ENCODE measurements at places on chromosomes 1 and 21. TPM values are rescaled to one million over a fixed set of nuclear protein-coding genes. Genes with fewer than 3 reads are reported as not detected.

Gene C1orf185
- total RNA-seq = not detected

Gene KRTAP6-3
- not detected for total RNA-seq

Gene MARK1
- not detected for total RNA-seq

Gene BCAR3
- 1.0 TPM for total RNA-seq

Gene ABCA4
- total RNA-seq = not detected

Gene LACTBL1
- not detected for total RNA-seq

Gene DNAJC28
- total RNA-seq = not detected

Gene BSND
- total RNA-seq = 0.07 TPM

Gene ZNF678
- 7.3 TPM for total RNA-seq

Gene PCAT6
- total RNA-seq = 0.97 TPM

Gene FLG2
- total RNA-seq = not detected

Gene IKBKE
- 48.5 TPM for total RNA-seq

Gene TENT5C
- total RNA-seq = 173 TPM

Gene OR2G6
- not detected for total RNA-seq

Gene HPCA
- total RNA-seq = not detected

Gene NR5A2
- not detected for total RNA-seq

Gene LYPD8
- not detected for total RNA-seq

Gene KCNA2
- total RNA-seq = 3.1 TPM

Gene MAEL
- not detected for total RNA-seq

Gene TMEM51
- total RNA-seq = not detected

Gene ETV3L
- not detected for total RNA-seq

Gene IL12RB2
- total RNA-seq = 3.4 TPM

Gene RORC
- total RNA-seq = 42.5 TPM

Gene SMG5
- 79.2 TPM for total RNA-seq

Gene CA14
- total RNA-seq = not detected

Gene KIRREL1
- total RNA-seq = not detected

Gene DENND2C
- 1.1 TPM for total RNA-seq

Gene EXOSC10
- total RNA-seq = 73.8 TPM

Gene C1orf115
- total RNA-seq = 0.50 TPM

Data from T-helper 17 cell (primary cell).